ENCODE measurements at places on chromosomes 12 and 14.
A peak's percentile ranks its signal among the peaks of the same experiment; 100 is the strongest.

- peak; percentile 28 for DNase-seq
Observed at GRCh38 chr14:29637411-29637810, 290.2 kb downstream of the PRKD1 start.

GRCh38 chr14:23056145-23056955 lies 970 bp downstream of the CDH24 start:
- DNase-seq, result no peak

- no peak for DNase-seq
Observed at GRCh38 chr12:44777044-44777443, 99.1 kb downstream of the NELL2 start.

DNA sequence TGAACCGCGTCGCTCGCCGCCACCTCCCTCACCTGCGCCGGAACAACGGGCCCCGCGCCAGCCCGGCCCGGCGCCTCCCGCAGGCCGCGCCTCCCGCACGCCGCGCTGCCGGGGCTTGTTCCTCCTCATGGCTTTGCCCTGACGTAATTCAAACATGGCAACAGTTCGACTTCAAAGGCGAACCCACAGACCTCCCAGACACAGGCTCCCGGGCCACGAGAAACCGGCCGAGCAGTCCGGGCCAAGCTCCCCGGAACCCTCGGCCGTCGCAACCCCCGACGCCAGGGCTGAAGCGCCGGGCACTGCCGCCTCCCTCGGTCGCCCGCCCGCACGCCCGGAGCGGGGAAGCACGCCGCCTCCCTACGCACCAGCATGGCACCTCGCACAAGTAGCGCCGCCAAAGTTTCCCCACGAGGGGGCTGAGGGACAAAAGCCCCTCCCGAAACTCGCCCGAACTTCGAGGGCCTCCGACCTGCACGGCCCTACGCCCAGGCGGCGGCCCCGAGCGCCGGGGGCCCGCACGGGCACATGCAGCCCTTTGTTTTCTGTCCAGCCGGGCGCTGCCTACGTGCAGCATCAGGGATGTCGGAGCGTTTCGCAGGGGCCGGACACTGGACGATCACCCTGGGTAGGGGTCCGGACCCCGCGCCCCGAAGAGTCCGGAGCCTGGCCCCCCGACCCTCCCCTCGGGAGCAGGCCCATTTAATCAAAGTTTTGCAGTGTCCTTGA lies 1.7 kb downstream of the SINHCAF start:
- no peak for DNase-seq

DNA sequence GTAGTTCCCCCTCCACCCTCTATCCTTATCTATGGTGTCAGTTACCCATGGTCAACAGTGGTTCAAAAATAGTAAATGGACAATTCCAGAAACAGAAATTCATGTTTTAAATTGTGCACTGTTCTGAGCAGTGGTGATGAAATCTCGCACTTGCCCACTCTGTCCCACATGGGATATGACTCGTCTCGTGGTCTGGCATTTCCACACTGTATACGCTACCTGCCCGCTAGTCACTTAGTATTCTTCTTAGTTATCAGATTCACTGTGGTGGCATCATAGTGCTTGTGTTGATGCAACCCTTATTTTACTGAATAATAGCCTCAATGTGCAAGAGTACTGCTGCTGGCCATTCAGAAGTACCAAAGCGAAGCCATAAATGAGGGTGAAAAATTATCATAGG lies 507.0 kb downstream of the SNAPC1 start:
- DNase-seq, result no peak

DNA sequence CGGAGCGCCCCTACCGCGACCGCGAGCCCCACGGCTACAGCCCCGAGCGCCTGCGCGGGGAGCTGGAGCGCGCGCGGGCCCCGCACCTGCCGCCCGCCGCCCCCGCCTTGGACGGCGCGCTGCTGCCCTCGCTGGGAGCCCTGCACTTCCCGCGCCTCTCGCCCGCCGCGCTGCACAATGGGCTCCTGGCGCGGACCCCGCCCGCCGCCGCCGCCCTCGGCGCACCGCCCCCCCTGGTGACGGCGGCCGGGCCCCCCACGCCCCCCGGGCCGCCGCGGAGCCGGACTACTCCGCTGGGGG lies 27.0 kb downstream of the LRCOL1 start:
- no peak for DNase-seq

DNA sequence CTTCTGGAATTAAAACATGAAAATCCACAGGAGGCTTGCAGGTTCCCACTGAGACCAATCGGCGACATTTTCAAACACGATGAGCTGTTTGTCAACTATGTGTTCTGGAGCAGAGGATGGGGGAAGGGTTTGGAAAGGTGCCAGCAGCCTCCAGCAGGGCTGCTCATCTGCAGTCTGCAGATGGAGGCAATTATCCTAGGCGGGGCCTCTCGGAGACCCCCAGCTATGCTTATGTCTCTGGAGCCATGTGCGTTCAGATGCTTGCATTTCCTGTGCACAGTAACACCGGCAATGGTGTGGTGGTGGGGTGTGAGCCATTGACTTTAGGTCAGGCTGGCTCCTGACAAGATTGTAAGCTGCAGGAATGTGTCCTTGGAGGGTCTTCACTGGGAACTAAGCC lies 51.7 kb downstream of the RPH3A start:
- no peak for DNase-seq

DNA sequence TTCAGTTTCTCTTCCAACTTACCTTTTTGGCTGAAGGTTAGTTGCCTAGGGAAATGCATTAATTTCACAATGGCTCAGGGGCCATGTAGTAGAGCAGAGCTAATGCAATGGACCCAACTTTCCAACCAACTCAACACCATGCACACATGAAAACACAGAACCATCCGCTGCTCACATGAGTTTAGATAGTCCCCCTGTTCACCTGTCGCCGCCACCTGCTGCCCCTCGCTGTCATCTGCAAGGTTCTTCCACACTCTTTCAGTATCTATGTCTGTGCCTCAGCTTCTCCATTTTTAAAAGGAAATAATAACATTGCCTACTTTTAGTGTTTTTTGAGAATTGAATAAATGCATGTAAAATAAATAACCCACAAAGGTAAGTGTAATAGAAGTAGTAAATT lies 585.6 kb downstream of the ETNK1 start:
- no peak for DNase-seq

DNA sequence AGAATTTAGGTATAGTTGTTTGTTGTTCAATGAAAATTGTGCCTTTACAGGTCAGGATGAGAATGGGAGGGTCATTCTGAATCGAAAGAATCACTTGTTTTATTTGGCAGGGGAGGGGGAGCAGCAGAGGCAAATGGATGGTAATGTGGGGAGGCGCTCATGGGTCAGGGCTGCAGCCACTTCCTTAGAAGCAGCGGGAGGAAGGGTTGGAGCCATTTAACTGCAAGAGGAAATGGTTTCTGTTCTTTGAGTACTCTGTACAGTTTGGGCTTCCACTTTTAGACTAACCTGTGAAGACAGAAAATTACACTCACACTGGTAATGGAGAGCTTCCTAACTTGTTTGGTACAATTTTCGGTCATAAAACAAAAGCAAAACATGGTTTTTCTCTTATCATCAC lies 57.2 kb downstream of the PIWIL1 start:
- DNase-seq, result no peak

DNA sequence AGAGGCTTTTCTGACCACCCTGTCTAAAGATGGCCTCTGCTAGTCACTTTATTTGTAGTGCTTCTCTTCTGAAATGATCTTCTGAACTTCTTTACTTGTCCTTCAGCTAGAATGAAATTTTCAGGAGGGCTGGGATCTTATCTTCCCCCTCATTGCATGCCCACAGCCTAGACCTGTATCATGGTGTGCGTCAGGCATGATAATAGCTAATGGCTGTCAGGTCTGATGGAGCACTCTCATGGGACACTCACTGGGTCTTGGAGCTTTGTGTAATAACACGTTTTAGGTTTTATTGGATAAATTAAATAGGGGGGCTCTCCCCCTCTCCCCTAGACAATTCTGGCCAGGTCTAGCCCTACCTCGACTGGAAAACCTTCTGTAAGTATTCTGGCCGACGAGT lies 97.1 kb upstream of the NRXN3 start:
- DNase-seq, result no peak

DNA sequence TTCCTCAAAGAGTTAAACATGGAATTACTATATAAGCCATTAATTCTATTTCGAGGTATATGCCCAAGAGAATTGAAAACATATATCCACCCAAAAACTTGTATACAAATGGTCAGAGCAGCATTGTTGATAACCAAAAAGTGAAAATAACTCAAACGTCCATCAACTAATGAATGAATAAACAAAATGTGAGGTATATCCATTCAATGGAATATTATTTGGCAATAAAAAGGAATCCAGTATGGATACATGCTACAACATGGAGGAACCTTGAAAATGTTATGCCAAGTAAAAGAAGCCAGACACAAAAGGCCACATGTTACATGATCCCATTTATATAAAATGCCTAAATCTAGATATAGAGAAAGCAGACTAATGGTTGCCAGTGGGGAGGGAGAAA lies 36.0 kb downstream of the SLC25A47 start:
- no peak for DNase-seq

DNA sequence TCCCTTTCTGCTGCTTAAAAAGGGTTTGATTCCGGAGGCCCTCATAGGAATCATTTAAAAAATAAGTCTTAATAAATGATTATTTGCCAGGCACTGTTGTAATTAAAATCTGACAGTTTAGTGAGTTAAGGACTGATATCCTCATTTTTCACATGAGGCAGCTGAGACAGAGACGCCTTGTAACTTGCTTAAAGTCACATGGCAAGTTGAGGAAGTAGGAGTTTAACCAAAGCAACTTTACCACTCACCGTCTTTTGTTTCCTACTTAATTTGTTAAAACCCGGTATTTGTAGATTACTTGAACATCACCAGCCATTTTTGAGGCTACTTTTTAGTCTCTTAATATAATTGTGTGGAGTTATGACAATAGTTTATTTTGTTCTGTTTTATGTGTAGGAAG lies 2.4 kb downstream of the TIGAR start:
- DNase-seq, result no peak

- no peak for DNase-seq
Observed at GRCh38 chr12:532908-533565, 73.3 kb downstream of the B4GALNT3 start.

GRCh38 chr14:63032641-63033040 lies 12.6 kb downstream of the KCNH5 start:
- no peak for DNase-seq

DNA sequence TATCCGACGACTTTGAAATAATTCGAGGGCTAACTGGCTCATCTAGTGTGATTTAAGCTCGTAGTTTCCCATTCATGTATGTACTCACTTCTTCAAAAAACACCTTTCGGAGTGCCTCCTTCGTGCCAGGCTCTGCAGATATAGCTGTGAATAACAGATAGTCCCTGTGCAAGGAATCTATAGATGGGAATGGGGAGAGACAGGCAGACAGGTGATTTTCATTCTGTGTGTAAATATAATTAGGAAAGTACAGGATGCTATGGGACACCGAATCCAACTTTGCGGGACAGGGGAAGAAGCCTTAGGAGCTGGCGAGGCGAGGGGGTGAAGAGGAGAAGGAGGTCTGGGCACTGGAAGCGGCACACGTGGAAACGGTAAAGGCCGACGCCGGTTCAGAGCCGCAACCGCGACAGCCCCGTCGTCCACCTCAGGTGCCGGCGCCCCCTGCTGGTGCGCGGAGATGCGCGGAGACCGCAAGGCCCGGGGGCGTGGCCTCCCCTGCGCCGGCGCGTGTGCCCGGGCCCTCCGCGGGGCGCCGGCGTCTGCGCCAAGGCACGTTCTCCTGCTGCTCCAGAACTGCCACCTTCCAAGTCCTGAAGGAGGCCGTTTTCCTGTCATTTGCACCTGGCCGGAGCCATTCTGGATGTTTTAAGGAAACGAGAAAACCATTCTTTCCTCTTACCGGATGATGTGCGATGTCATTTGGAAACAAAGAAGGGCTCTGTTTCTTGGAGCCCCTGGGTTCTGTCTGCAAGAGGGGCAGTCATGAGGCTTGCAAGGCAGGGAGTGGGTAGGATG lies 18.0 kb upstream of the CACNA1C start:
- DNase-seq, result peak; percentile 9

DNA sequence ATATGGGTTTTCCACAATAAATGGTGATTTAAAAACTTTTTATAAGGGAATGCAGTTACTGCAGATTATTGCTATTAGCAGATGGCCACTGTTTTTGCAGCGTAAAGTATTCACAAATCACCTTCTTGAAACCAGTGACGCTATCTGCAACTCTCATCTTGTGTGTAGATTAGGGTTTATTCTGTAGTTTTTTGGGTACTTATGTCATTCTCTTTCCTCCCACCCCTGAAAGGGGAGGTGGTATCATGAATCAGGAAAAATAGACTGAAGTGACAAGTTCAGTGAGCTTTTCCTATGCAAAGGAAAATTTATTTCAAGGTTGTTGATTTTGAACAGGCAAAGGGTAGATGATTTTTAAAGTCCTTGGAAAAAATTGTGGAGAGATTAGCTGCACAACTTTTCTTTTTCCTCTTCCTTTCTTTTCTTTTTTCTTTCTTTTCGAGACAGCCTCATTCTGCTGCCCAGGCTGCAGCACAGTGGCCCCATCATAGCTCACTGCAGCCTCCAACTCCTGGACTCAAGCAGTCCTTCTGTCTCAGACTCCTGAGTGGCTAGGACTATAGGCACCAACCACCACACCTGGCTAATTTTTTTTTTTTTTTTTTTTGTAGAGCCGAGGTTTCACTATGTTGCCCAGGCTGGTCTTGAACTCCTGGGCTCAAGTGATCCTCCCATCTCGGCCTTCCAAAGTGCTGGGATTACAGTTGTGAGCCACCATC lies 1.6 kb downstream of the FRS2 start:
- no peak for DNase-seq

DNA sequence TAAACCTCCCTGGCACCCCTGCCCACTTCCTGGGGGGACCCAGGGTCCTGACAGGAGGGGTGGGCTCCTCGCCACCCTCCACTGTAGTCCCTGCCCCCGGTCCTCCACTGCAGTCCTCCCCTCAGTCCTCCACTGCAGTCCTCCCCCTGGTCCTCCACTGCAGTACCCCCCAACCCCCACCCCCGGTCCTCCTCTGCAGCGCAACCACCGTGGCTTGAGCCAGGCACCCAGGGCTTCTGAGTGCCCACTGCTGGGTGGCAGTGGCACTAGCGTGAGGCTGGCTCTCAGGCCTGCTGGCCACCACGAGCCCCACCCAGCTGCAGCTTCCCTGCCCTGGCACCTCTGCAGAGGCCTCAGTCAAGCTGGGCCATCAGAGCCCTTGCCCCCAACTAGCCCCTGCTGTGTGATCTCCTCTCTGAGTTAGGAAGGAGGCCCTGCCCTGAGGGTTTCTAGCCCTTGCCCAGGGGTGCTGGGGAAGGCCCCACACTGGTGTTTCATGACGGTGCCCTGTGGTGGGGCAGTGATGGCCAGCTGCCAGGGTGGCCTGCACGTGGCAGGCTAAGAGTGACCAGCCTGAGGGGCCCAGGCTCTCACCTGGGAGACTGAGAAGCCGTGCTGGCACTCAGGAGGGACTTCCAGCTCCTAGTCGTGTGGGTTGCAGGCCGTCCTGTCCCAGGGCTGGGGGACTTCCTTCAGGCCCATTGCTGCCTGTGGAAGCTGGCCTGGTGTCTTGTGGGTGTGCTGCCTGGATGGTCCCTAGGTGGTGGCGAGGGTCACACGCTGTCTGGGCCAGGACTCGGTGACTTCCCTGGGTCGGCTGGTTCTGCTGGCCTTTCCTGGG lies 9.7 kb downstream of the CEP170B start:
- no peak for DNase-seq

GRCh38 chr12:94872671-94872970 lies 130.9 kb downstream of the NDUFA12 start:
- DNase-seq, result no peak
